ENCODE measurements at places on chromosomes 1 and 21. TPM values are rescaled to one million over a fixed set of nuclear protein-coding genes. Genes with fewer than 3 reads are reported as not detected.
A peak's percentile ranks its signal among the peaks of the same experiment; 100 is the strongest.

DNA sequence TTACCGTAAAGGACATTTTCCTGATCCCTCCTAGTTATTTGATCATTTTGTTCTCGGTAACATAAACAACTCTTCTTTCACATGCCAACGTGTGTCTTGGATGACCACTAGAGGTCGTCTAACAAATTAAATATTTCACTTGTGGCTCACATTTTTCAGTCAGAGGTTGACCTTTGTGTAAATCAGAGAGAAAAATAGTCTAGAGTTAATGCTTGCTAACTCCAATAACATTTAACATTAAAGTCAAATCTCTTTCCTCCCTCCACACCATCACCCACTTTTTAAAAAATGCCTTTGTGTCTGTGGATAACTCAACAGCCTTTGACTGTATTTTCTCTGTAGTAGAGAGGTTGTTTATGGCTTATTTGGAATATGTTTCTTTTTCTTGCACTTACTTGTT, 220.5 kb upstream of the B3GALT2 start:
- DNase-seq: no peak

DNA sequence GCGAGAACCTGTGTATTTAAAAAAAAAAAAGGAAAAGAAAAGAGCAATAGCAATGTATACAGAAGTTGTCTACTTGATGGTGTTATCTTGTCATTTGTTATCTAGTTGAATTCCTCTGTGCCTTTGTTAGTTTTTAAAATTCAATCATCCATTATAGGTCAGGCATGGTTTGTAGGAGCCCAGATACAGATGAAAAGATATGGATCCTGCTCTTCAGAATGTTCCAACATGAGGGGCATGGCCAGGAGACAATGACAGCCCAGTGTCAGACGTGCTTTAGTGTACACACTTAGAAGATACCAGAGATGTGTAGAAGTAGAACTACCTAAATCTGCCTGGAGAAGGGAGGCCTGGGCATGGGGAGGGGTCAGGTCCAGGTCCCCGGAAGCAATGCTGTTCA, 16.6 kb downstream of the MTARC2 start:
- no peak for DNase-seq

DNA sequence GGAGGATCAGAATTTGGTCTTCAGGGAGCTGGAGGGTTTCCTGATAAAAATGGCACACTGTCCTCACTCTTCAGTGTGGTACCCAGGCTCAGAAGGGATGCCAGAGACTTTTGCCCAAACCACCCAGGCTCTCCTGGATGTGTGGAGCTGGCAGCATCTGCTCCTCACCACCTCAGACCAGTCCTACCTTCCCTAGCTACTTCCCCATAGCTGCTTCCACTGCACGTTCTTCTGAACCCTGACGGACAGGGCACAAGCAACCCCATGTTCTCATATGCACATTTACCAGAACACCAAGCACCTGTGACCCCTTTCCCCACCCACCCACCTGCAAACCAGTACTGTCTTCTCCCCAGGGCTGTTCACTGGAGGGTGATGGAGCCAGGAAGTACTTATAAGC, 4.7 kb downstream of the ADAR start:
- DNase-seq: no peak

GRCh38 chr1:21397813-21398188, 42.1 kb upstream of the NBPF3 start:
- DNase-seq: no peak

TMEM63A gene
- polyA plus RNA-seq: 28.3 TPM

DNA sequence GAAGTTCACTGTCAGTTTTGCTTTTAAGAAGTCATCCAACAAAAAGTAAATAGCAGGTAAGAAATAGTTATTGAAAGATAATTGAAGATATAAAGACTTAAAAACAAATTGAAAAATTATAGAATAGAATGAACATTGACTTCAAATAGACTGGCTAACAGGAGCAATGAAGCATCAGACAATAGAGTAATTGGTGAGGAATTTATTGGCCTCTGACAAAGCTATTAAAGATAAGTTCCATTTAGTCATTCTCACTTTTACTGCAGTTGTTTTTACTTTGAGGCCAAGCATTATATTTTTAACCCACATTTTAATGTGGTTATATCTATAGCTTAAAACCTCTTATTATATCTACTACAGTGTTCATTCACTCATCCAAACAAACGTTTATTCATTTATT, 228.8 kb upstream of the ADGRL2 start:
- no peak for DNase-seq

GRCh38 chr1:203086992-203087763, 1.4 kb upstream of the MYOG start:
- no peak for DNase-seq

NCAM2 gene
- polyA plus RNA-seq: 5.8 TPM

- DNase-seq: no peak
Measured at GRCh38 chr1:94876362-94876761, 50.5 kb downstream of the CNN3 start.

GRCh38 chr1:74857676-74858075, 124.7 kb downstream of the TYW3 start:
- DNase-seq: no peak

CTSE gene
- 0.37 TPM for polyA plus RNA-seq

RXFP4 gene
- 0.36 TPM for polyA plus RNA-seq

LCE6A gene
- not detected for polyA plus RNA-seq

DNA sequence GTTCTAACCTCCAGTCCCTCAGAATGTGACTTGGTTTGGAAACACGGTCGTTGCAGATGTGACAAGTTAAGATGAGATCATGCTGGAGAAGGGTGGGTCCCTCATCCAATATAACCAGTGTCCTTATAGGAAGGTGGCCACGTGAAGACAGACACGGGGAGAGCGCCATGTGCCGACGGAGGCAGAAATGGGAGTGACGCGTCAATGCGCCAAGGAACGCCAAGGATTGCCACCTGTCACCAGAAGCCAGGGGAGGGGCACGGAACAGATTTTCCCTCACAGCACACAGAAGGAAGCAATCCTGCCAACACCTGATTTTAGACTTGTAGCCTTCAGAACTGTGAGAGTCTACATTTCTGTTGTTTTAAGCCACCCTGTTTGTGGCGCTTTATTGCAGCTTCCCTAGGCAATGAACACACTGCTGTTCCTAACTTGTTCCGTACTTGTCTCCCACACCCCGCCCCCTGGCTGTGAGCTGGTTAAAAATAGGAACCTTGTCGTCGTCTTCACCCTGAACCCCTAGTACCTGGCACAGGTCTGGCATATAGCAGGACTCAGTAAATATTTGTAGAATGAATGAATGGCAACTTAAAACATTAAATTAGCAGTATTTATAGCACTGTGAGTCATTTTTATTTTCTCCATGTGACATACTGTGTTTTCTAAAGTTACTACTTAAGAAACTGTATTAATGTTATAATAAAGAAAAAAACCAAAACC, 14.2 kb downstream of the RIMS3 start:
- DNase-seq: no peak

DNA sequence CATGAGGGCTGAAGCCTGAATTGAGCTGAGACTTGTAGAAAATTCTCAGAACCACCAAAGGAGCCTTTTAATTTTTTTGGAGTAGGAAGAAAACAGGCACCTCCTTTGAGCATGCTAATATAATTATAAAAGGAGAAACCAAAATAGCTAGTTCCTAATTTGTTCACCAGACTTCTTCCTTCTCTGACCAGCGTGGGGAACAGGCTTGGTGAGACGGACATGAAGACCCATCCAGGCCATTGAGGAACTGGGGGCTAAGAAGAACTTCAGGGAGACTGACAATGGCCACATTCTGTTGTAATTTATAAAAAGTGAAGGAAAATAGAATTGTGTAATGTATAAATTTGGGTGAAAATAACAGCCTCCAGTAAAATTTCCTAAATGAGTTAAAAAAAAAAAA, 62.6 kb downstream of the MAN1C1 start:
- DNase-seq: no peak

- DNase-seq: no peak
Measured at GRCh38 chr21:38774152-38774551, 31.6 kb upstream of the ETS2 start.

DNA sequence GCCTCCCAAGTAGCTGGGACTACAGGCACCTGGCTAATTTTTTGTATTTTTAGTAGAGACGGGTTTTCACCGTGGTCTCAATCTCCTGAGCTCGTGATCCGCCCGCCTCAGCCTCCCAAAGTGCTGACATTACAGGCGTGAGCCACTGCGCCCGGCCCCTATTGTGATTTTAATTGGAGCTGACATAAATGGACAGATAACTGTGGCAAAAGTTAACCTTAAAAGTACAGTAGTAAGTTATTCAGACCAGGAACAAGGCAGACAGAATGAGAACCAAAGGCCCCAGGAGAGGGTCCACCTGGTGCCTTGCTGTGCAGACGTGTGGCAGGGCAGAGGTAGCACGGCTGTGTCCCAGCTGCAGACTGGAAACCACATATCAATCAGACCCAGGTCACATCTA, 11.0 kb downstream of the TMEM201 start:
- no peak for DNase-seq

DNA sequence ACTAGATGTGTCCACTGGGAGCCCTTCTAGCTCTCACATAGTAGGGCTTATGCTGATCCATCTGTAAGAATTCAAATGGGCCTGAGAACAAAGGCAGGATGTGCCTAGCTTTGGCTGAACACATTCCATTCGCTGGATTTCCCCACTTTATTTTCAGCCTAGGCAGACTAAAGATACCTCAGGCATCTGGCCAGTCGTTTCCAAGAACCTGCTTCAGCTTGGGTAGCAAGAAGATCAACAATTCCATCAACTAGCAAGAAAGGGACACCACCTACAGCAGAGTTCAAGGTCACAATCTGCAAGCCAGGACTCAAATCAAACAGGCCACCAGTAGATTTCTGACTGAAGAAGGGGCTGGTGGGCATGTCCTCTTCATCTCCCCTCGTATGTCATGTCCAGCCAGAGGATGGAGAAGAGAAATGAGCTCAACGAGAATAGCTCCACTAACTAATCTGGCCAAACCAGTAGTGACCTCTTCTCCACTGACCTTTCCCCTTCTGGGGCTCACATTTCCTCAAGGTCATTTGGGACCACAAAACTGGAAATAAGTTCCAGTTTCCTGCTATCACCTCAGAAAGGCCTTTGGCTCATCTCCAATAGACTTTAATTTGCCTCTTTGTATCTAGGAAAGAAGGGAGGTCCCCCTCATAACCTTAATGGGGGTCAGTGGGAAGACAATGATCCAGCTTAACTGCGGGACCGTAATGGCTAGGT, 14.2 kb downstream of the TXNIP start:
- DNase-seq: no peak

GRCh38 chr1:156748670-156749418, 2.6 kb downstream of the HDGF start:
- DNase-seq: peak; percentile 52

- no peak for DNase-seq
Measured at GRCh38 chr1:98675282-98675681, 13.8 kb downstream of the SNX7 start.

DNA sequence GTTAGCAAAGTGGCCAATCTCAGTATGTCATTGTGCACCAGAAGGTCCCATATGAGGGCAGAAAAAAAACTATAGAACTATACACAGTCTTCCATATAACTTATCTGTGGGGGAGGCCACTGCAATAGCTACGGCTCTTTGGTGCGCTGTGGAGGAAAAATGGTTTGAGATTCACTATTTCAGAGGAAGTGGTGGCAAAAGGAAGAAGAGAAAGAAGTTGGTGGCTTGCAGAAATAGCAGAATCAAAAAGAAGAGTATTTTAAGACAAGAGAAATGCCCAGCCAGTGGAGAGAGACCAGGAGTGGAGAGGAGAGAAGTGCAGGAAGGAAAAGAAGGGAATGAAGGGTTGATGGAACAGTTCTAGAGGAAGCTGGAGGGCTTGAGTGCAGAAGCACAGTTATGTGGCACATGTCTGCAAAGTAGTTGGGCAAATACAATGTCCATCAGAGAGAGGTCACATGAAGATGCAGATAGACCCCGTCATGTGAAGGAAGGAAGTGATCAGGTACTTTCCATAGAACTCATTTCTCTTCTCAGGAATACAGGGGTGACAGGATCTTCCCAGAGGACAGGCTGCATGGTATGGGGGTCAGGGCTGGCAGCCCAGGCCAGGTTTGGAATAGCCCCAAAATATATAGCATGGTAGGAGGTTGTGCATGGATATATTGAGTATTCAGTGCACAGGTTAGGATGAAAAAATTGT, 64.6 kb downstream of the RUNX1 start:
- no peak for DNase-seq

DNA sequence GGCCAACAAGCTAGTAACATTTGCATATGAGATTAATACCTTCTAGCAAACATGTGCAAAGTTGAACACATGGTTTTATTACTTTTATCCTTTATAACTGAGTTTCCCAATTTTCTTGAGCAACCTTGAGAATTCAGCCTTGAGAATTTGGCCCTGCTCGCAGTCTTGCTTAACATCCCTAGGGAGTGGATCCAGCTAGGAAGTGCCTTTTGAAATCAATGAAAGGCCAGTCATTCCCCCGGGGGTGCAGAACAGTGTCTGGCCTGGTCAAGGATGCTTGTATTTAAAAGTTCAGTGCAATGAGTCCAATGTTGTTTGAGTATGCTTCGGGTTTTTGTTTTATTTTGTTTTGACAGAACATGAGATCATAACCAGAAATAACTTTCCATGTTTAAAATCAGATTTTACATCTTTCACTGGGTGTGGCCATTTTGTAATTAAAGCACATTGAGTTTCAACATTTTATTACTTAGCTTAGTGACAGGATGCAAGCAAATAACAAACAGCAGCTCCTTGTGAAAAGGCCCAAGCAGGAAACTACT, 16.7 kb downstream of the PALMD start:
- DNase-seq: no peak

DNA sequence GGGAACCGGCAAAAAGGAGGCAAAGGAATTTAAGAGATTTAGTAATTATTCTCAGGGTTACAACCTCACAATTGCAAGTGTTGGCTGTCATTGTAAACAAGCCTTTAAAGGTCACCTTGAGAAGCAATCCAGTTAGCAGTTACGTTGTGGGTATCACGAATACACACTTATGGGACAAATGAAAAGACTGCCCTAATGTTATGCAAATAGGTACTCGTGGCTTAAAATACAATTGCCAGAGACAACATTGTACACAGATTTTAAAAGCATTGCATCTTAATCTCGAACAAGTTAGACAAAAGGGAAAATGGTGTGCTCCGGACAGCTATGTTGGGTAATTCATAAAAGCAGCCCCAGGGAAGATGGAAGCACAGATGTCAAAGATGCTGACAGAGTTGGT, 120.5 kb upstream of the ZC3H12A start:
- DNase-seq: no peak

DNA sequence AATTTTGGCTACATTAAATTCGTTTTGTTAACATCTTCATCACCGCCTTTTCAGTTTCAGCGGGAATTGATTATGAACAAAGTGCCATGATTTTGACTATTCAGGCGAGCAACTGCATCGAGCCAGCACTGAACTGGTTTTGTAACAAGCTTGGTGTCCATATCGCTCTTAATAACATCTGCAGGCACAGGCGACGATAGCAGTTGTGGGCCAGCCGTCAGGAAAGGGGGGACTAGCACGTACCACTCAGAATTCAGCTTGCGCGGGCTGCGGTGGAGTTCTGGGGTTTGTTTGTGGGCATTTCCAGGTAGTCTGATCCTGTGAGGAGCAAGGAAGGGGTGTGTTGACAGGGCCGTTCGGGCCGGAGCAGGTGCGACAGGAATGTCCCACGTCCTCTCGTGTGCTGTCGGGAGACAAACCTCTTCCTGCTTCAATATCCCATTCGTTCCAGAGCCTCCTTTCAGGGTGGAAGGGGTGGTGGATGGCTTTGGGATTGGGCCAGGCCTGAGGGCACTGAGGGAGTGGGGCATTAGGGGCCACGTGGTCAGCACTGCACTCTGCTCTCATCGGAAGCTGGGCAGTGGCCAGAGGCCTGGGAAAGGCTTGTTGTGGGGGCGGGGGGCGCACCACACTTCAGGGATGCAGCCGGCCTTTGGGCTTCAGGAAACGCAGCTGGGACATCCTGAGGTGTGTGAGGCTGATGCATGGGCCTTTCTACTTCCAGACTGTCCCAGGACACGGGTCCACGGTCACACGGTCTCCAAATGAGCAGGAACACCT, 39.1 kb downstream of the SKI start:
- no peak for DNase-seq
